CD8-positive, alpha-beta memory T cell (primary cell): ENCODE measurements at places on chromosomes 3 and 15. TPM values are rescaled to one million over a fixed set of nuclear protein-coding genes. Genes with fewer than 3 reads are reported as not detected.

Gene TM4SF1
- 0.18 TPM for total RNA-seq

Gene KCNAB1
- total RNA-seq, result not detected

Gene C3orf49
- not detected for total RNA-seq

Gene HTR3E
- total RNA-seq, result not detected

Gene ROPN1
- not detected for total RNA-seq

Gene SLC6A20
- total RNA-seq, result not detected

Gene TTC23
- total RNA-seq, result 2.0 TPM

Gene CNTN3
- not detected for total RNA-seq

Gene GATA2
- not detected for total RNA-seq

Gene NRROS
- total RNA-seq, result 15.6 TPM

Gene CCDC39
- not detected for total RNA-seq

GRCh38 chr3:33403756-33404155 is 36.4 kb downstream of the UBP1 start:
- no peak for DNase-seq

GRCh38 chr15:62360332-62361097 is 195.4 kb upstream of the C2CD4B start:
- DNase-seq, result no peak

DNA sequence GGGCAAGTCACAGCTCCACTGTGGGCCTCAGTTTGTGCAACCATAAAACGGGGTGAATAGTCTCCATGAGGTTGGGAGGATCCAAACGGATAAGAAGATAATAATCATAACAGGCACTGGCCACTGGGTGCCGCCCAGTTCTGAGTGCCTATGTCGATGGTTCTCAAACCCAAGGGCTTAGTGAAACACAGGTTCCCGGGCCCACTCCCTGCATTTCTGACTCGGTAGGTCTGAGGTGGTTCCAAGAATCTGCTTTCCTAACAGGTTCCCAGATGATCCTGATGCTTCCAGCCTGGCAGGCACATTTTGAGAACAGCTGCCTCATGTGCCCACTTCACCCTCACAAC is 21.2 kb downstream of the ALS2CL start:
- no peak for DNase-seq

GRCh38 chr15:45777781-45778180 is 143.0 kb downstream of the SQOR start:
- DNase-seq, result no peak

DNA sequence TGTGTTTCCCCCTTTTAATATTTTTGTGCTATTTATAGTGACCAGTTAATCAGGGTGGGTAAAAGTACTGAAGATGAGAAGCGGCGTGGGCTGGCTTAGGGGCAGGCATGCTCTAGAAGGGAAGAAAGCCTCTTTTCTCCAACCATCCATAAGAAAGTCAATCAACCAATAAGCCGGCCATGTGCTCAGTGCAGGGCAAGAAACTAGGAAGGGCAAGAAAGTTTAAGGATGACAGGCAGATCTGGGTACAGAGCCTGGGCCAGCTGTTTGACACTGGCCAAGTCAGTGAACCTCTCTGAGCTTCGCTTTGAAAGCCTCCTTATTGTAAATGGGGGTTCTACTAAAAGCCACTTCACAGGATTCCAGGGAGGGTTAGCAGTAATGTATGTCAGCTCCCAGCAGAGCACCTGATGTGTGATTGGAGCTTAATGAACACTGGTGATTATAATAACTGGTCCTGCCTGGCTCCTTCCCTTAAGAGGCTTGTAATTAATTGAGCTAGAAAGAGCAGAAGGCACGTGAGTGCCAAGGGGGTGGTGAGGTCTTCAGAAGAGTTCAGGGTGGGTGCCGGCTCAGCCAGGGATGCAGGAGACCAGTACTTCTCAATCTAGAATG is 5.7 kb upstream of the CHRNA3 start:
- DNase-seq, result no peak

DNA sequence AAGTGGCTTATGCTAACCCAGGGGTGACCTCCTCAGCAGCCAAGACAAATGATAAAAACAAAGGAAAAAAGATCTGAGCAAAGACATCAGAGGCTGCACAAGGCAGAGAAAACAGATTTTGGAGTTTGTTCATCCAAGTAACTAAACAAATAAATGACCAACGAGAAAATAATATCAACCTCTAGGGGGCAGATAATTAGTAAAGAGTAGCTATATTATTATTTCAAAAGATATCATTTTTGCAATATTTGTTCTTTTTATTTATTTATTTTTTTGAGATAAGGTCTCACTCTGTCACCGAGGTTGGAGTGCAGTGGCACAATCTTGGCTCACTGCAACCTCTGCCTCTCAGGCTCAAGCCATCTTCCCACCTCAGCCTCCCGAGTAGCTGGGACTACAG is 101.8 kb downstream of the PCCB start:
- DNase-seq, result no peak

DNA sequence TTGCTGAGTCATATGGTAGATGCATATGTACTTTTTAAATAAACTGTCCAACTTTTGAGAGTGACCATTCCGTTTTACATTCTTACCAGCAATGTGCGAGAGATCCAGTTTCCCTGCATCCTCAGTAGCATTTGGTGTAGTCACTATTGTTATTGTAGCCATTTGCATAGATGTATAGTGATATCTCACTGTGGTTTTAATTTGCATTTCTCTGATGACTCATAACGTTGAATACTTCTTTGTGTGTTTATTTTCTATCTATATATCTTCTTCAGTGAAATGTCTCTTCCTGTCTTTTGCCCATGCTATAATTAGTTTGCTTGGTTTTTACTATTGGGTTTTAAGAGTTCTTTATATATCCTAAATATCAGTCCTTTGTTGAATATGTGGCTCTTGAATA is 255.7 kb upstream of the GRM7 start:
- DNase-seq, result no peak

GRCh38 chr3:97504463-97504862 is 260.1 kb upstream of the ARL6 start:
- no peak for DNase-seq

DNA sequence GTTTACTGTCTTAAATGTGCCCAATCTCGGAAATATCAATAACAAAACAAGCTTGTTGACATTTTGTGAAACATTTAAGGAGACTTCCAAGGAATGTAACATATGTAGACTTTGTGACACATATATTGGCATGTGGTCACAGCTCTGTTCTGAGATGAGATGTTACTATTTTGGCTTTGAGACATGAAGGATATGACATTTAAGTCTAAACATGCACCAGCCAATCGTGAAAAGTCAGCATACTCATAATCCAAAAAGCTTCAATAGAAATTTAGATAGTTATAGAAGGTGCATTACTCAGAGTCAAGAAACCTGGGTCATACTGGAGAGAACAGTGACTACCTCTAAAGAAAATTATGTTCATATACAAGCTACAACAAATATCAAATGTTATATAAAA is 13.4 kb downstream of the COMMD2 start:
- DNase-seq, result no peak

DNA sequence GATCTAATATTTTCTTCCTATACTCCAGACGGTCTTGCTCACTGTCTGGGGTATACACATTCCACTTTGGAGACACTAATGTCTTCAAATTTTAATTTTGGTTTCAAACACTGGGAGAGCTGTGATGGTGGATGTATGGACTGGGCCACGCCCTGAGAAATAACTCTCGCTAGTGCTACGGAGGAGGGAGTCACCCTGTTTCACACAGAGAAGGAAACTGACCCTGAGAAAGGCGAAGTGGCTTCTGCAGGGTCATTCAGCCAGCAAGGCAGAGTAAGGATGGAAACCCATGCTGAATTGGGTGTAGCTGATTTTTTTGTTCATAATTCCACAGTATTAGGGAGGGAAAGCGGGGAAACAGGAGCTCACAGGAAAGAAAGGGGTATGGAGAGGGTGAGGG is 8.6 kb upstream of the SKIC8 start:
- DNase-seq, result no peak

DNA sequence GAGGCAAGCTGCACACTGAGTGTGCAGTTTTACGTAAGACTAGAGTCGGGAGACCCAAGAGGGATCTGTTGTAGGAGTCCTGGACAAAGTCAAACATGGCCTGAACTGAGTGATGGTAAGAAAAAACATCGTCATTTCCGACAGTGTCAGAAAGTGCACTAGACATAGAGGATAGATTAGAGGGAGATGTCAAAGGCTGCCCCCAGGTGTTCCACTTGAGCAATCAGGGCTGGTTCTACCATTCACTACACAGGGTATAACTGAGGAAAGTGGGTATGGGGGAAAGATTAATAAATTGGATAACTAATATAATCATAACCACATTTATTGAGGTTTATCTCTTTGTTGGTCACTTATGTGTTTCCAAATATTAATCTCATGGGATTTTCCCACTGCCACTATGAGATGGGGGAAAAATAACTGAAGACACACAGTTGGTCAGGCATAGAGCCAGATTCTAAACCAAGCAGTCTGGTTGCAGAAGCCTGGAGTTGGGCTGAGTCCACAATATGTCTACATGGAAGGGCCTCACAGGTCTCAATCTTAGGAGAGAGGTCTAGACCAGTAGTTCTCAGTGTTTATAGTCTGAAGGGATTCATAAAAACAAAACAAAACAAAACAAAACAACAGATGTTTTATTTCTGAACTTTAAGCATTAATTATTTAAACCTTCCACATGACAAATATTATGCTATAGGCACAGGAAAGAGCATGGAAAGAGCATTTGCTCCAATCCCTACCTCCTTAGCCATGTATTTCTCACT is 766.5 kb downstream of the NTRK3 start:
- no peak for DNase-seq

GRCh38 chr15:70242951-70243685 is 145.4 kb upstream of the TLE3 start:
- DNase-seq, result no peak

DNA sequence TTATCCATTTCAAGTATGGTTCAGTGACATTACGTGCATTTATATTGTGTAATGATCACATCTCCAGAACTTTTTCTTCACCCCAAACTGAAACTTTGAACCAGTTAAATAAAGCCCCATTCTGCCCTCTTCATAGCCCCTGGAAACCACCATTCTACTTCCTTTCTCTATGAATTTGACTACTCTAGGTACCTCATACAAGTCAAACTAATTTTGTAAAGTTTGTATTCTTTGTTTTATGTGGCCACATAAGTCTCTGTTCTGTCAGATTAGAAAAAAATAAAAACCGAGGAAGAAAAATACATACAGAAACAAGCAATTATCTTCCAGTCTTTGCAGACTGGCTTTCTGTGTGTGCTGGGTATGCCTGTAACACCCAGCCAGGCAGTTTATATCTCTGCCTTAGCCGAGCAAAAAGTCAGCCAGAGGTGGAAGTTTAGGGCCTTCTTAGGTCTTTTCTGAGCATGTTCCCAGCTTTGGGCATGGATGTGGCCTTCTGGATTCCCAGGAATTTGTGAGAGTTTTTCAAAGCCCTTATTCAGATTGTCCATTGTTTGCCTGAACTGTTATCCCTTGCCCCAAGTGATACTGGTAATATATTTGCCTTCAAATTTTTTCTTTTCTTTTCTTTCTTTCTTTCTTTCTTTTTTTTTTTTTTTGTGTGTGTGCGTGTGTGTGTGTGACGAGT is 6.0 kb upstream of the GRAMD1C start:
- peak; percentile 20 for DNase-seq

- no peak for DNase-seq
These were observed 153.7 kb upstream of the HES1 start for GRCh38 chr3:193982258-193982659.

GRCh38 chr15:80450811-80451321 is 46.7 kb downstream of the ARNT2 start:
- DNase-seq, result no peak

DNA sequence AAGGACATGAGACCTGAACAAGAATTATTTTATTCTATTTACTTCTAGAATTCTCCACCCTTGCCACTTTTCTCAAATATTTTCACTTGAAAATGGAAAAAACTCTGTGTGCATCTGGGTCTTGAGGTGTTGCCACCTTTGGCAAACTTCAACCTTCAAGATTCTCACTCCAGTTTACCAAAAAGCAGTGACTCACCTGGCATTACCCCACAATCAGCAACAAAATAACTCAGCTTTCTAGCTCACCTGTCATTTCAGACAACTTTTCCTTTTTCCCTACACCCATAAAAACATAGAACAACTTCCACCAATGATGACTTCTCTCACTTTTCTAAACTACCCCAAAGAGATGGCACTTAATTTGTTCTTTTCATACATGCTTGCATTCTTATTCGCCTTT is 115.8 kb downstream of the DUT start:
- DNase-seq, result no peak
